IPS DF 19.7 (cell line): ENCODE measurements at places on chromosomes 3 and 15.

DNA sequence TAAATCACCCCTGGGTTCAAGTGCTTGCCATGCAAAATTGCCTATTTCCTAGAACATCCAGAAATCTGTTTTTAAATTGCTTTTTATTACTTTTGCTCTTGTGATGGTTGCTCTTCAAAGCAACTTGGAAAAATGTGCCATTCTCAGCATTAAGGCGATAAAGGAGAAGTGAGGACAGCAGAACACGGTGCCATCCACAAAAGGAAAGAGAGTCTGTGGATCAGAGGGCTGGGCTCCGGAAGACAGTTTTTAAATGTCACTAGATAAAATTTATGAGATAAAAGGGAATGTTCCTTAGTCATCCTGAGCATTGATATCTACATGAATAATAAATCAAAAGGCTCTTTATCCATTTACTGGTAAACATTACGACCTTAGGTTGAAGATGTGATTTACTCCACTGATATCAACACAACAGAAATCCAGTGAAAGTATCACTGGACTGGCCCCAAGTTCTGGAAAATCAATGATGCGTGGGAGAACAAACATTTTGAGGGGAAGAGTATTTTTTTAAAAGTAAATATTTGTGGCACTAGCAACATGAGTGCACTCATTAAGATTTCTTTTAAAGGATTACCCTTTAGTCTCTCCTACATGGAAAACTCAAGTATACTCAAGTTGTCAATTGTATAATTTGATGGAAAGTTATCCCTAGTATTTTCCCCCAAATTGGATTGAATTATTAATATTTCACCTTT, 554.7 kb downstream of the FHIT start:
- DNase-seq, result no peak

GRCh38 chr3:123412811-123413604, 35.9 kb downstream of the ADCY5 start:
- no peak for DNase-seq

DNA sequence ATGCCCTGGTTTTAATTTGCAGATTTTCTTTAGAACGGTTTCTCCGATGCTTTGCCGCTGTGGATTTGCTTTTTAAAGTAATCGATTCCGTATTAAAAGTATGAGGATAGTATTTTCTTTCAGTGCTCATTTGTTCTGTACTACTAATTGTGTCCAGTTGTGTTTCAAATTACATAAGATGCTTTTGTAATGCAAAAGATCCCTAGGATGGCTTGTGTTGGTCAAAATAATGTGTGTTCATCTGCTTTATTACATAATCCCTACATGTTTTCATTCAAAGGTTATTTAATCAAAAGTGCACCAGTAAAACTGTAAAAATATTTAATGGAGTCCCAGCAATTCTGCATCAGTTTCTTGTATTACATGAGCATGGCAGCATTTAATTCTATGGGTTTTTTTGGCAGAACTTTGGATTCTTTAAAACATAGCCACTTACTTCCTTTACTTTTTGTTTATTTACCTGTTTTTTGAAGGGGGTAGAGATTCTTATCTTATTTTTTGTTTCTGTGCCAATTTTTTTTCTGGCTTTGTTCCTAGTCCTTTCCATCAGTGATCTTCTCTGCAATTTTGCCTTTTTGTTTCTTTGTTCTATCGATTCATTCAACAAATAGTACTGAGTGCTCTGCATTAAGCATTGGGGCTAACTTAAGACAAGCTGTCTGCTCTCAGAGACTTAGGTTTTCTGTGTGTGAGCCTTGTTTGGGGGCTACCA, 352.8 kb downstream of the LRTM1 start:
- DNase-seq, result no peak

DNA sequence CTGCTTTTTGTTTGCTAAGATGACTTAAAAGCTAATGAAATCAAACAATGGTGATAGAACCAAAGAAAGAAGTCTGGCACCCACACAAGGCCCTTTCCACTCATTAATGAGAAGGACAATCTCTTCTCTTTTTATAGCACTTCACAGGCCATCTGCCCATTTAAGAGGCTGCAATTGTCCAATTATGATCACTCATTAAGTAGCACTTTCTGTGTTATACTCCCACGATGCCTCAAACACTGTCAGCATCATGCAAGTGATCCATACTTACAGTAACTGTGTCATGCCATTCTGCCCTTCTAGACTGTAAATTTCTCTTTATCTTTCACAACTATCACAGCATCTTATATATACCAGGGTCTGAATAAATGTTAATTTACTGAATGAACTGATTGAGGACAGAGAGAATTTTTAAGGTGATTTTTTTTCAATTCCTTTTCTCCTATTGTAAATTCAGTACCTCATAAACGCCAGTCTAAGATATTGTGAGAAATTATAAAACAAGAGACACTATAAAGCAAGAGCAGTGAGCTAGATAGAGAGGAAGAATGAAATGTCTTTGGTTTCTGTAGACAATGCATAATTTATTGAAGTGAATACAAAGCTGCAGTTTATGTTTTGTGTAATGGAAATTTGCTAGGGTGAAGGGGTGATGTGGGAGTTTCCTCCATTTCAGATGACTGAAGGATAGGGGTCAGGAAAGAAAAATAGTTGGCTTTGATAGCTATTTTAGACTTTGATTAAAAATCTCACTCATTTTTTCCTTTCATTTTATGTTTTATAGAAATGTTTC, 17.3 kb downstream of the CD200 start:
- DNase-seq, result no peak

- DNase-seq, result no peak
Measured at GRCh38 chr15:66847565-66847991, 145.5 kb downstream of the SMAD6 start.

DNA sequence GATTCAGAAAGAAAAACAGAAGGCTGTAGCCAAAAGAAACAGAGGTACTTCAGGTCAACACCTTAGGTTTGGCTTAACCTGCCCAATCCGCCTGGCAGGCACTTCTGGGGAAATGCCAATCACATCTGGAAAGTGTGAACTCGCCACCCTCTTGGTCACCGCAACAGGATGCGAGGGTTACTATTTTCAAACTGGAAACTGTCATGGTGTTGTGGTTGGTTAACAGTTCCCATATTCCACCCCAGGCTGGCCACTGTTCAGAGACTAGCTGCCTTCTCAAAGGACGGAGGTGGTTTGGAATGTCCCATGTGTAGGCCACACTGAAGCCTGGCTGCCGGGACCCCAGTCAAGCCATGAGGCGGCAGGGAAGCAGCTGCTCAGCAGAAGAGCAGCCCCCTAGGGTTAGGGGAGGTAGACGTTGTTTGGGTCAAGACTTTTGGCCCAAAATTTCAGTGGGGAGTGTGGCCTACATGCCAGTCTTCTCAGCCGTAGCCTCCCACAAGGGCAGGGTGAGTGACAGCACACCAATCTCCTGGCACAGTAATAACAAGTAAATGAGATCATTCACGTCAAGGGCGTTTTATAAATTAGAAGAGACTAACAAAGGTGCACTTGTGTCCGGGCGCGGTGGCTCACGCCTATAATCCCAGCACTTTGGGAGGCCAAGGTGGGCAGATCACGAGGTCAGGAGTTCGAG, 54.6 kb downstream of the UMPS start:
- DNase-seq, result no peak

DNA sequence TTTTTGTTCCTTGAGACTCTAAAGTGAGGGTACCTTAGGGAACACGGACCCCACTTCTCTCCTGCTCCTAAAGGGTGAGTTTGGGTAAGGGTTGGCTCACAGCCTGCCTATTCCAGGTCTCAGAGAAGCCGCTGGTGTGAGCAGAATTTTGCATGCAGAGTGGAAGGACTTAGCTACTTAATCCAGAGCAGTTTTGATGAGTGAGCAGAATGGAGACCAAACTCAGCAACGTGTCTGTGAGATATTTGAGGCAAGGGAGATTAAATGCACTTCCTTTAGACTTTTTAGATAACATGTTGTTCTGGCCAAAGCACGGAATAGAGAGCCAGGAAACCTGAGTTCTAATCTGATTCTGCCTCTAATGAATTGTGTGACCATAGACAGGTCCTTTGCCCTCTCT, 5.1 kb downstream of the SLC24A1 start:
- DNase-seq, result no peak

- DNase-seq, result no peak
Measured at GRCh38 chr15:77085297-77085696, 14.4 kb upstream of the TSPAN3 start.

DNA sequence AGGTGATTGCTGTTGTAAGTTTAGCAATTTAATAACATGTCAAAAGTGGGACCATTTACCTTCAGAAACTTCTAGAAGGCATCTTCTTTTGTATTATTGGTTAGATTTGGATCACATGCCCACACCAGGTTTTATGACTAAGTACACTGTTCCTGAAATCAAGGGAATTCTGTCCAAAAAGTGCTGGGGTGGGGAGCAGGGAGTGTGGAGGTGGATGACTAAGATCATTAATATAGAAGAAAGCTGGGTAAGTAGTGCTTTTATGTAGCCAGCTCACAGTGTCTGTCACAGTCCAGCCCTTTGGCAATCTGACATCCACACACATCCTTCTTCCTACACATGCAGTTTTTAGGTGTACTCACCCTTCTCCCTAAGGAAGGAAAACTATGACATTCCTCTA, 120.0 kb downstream of the TMCO5A start:
- DNase-seq, result no peak

- DNase-seq, result no peak
Measured at GRCh38 chr3:133757701-133758567, 11.7 kb downstream of the TF start.

- DNase-seq, result no peak
Measured at GRCh38 chr3:54837964-54838363, 89.9 kb downstream of the LRTM1 start.
